ENCODE measurements at places on chromosomes 6 and 20.

DNA sequence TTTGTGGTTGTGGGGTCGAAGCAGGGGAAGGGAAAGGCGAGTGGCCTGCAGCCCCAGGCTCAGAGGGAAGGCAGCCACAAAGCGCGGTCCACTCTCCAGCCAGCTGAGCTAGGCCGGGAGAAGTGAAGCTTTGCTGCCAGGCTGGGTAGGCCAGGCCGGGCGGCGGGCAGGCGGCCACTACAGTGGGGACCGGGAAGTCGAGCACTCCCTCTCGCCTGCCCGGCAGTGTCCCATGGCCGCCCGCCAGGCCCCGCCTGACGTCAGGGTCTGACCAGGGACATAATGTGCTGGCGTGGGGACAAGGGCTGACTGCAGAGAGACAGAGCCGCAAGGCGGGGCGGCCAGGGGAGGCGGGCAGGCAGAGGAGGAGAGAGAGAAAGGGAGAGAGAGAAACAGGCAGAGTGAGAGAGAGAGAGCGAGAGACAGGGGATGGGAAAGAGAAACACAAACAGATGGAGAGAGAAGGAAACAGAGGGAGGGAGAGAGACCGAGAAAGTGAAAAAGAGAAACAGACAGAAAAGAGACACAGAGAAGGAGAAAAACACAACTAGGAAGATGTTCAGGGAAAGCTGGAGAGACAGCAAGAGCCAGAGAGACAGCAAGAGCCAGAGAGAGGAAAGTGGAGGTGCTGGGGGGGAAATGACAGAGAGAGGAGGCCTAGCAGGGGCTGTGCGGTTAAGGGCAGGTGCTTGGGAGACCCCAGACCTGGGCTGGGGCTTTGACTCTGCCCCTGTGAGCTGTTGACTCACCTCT, 94.5 kb upstream of the PTPN1 start:
- DNase-seq: no peak

- peak; percentile 63 for DNase-seq
These were observed 532 bp upstream of the PM20D2 start for GRCh38 chr6:89145091-89145955.

- DNase-seq: peak; percentile 54
These were observed 55.9 kb upstream of the RREB1 start for GRCh38 chr6:7051780-7052442.

DNA sequence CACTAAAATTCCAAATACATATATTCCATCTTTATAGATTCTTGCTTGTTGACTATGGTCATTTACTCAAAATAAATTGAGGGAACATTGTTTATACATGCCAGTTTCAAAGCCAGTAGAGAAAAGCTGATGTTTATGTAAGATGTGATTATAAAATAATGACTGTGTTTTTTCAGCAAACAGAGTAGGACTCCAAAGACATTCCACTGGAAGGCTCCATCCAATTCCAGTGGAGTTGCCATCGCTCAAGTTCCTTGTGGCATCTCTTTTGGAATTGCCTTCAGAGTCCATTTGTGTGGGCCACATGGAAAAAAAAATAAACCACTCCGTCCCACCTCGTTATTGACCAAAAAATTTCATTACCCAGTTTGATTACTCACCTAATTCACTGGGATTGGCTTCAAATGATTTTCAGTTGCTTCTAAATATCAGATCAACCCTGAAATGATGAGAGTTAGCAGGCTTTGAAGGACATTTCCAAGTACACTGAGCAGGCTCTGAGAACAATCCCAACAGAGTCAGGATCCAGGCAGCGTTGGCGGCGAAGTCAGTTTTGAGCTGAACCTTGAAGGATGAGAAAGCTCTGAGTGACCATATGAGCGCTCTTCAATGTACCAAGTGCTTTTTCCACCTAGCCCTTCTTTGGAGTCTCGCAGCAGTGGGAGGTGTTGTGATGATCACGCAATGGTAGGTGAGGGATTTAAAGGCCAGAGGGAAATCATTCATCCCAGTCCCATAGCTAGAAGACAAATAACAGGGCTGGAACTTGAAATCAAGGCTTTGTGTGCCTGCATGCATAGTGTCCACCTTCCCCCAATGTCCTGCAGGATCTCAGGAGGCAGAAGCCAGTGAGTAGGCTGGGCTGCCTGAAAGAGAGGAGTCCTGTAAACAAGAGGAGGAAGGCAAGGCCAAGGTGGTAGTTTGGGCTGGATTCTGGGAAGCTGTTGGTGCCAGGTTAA, 281.7 kb downstream of the CDC5L start:
- DNase-seq: no peak

DNA sequence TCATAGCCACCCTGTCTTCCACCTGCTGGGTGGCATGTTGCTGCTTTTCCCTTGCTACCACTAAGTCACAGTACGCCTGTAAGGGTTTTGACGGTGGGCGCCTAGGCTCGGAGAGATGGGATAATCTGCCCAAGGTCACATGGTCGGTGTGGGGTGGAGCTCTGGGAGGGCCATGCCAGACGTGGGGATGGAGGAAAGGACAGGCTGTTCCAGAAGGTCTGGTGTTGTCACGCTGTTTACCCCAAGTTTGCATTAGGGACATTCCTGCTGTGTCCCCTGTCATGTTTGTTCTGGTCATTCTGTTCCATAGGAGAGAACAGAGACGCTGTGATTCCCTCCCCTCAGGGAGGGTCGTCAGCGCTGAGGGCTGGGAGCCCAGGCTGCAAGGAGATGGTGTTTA, 16.1 kb downstream of the IP6K3 start:
- no peak for DNase-seq

DNA sequence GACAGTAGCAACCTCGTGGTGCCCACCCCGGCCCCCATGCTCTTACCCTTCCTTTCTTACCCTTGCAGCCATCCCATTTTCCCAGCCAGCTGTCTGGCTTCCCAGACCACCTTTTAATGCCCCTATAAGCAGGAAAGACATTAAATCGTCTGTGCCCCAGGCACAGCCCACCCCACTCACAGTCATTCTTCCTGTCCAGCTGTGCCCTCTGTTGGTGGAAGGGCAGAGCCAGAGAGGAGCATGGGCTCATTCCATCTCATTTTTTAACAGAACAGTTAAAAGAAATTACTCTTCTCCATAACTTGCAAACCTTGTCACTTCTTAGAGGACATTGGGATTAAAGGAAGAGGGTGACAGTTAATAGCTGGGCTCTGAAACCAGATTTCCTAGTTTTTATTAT, 240.5 kb downstream of the NRN1 start:
- DNase-seq: no peak

- DNase-seq: no peak
These were observed 18.6 kb upstream of the COL12A1 start for GRCh38 chr6:75224303-75224926.

DNA sequence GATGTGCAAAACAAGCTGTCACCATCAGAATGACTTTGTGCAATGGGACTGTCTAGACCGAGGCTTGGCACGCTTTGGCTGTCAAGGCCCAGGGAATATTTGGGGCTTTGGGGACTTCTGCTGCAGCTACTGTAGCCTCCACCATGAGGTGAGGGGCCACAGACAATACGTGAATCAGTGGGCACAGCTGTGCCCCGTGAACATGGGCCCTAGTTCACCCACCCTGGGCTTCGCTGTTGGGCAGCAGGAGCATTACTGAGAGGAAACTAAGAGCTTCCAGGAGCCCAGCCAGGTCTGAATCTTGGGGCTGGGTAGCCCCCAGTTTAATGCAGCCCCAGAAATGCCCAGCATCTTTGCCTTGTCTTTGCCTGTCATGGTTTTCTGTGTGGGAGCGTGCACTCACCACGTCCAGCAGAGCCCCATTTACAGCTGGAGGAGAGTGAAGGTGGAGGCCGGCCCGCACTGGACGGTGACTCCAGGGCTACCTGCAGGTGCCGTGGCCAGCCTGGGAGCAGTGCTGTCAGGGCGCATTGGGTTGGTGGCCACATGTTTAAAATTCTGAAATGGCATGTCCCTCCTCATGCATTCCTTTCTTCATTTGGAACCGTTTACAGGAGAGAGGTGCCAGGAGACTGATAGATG, 34.7 kb downstream of the DUSP22 start:
- no peak for DNase-seq

- DNase-seq: no peak
These were observed 107.1 kb downstream of the ARID1B start for GRCh38 chr6:156884306-156884705.

Measured in NCI-H2171 treated with DMSO at 0.1 percent for 48 hours (cell line).